Stimulated activated CD4-positive, alpha-beta T cell treated with anti-CD3 and anti-CD28 coated beads, Interleukin-4, amount 100 ng/mL, for 48 hours (primary cell): ENCODE measurements at places on chromosomes 5 and 9.

- no peak for DNase-seq
Measured at GRCh38 chr5:88875341-88876234, 7.4 kb downstream of the MEF2C start.

DNA sequence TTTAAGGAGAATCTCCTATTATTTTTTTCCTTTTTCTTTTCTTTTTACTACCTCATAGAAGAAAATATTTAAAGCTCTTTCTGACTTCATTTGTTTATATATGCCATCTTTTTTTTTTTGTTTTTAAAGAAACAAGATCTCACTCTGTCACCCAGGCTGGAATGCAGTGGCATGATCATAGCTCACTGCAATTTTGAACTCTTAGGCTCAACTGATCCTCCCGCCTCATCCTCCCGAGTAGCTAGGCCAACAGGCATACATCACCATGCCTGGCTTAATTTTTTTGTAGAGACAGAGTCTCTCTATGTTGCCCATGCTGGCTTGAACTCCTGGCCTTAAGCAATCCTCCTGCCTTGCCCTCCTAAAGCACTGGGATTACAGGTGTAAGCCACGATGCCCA is 59.5 kb downstream of the LNPEP start:
- no peak for DNase-seq

DNA sequence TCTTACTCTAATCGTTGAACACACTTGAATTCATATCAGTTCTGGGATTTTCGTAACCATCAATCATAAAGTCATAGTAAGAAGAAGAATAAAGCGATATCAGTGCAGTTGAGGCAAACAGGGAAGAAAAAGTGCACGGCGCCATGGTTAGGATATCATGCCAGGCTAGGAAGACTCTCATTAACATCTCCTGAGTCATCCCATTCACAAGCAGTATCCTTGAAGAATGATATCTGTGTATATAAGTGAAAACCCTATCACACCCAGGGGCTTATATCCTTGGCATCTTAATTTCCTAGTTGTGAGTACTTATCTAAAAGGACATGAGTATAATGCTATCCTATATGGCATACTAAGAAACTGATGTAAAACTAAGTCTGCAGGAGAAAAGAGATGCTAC is 38.6 kb downstream of the NFIB start:
- no peak for DNase-seq

- no peak for DNase-seq
Measured at GRCh38 chr5:69288069-69288468, 44.5 kb downstream of the CCDC125 start.

- no peak for DNase-seq
Measured at GRCh38 chr9:70784456-70784855, 337.0 kb downstream of the TRPM3 start.

DNA sequence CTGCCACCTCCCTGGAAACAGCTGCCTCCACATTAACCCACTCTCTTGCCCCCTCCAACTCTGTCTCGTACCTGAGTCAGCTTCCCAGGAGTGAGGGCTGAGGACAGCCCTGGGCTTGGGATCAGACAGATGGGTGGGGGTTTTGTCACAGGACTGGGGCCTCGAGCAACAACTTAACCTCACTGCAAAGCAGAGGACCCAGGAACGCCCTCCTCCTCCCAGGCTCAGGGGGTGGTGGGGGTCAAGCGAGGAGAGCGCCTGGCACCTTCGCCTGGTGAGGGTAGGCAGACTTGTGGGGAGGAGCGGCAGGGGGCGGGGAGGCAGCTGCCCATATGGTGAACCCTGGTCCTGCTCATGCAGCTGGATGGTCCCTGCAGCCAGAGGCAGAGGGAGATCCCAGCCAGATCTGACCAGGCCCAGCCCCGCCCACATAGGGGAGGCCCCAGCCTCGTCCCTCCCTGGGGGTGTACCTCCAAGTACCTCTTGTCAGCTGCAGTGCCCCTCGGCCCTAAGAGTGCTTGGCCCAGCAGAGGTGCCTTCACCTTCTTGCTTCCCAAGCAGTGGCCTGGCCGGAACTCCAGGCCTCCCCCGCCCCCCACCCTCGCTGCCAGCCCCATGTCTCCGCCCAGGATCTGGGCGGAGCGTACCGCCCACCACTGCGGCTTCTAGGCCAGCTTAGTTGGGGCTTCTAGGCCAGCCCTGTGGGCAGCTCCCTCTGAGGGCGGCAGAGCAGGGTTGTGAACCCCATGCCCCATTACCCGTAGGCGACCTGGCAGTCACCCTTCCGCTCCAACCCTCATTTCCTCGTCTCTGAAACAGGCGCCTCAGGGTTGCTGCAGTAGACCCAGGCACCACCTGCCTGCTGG is at the start of gene SARDH:
Gene SARDH (minus strand): TSS at position 579 of the 866 bp plus-strand sequence. CDS start 4,179 bp downstream, outside the sequence.
- peak; percentile 24 for DNase-seq

DNA sequence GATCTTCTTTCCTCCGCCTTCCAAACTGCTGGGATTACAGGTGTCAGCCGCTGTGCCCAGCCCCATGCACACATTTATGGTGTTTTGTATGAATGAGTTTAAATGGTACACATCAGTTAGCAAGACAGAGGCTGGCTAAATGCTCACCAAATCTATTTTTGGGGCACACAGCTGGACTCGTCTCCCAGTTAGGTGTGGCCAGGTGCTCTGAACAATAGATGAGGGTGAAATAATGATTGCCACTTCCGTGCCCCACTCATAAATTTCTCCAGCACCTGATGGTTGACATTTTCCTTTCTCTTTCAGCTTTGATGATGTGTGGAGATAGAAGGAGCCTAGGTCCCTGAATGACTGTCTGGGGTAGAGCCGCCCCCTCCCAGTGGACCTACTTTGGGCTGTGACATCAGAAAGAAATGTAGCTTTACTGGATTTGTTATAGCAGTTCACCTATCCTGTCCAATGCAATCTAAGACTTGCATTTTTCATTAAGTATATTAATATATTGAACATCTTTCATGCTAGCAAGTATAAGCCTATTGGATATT is 8.6 kb upstream of the RAPGEF1 start:
- DNase-seq, result no peak

GRCh38 chr5:57488215-57488955 is 5.8 kb upstream of the ACTBL2 start:
- no peak for DNase-seq

GRCh38 chr9:126586236-126586635 is 27.5 kb upstream of the LMX1B start:
- no peak for DNase-seq

DNA sequence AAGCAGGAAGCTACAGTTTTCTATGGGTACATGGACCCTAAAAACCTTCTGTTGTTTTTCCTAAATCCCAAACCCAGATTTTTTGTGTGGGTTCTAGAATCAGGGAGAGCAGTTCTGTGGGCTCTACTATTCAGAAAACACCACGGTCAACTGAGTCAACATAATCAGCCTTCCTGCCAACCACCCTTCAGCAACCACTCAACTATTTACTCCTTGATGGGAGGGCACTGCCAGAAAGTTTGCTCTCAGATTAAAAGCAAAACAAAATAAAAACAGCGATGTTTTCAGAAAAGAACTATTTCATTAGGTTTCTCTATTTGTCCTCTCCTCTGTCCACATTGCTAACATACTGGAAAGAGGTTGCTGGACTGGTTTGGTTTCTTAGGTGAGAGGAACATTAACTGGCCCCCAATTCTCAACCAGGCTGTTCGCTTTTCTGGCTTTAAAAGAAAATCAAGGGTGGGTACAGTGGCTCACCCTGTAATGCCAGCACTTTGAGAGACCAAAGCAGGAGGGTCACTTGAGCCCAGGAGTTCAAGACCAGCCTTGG is 72.3 kb downstream of the GCNT1 start:
- no peak for DNase-seq

- DNase-seq, result no peak
Measured at GRCh38 chr9:90504486-90504885, 138.1 kb downstream of the DIRAS2 start.

- no peak for DNase-seq
Measured at GRCh38 chr5:38790891-38791290, 54.9 kb upstream of the OSMR start.

DNA sequence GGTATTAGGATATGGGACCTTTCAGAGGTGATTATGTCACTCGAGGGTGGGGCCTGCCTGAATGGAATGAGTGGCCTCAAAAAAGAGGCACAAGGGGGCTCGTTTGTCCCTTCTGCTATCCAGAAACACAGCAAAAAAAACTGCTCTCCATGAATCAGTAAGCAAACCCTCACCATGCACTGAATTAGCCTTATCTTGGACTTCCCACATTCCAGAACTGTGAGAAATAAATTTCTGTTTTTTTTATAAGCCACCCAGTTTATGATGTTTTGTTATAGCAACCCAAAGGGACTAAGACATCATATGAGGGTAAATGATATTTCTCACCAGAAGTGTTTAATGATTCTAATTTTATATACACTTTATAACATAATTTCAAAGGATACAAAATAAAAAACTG is 476.6 kb upstream of the EDIL3 start:
- DNase-seq, result no peak

- no peak for DNase-seq
Measured at GRCh38 chr9:76526026-76526425, 67.0 kb downstream of the GCNT1 start.

- no peak for DNase-seq
Measured at GRCh38 chr5:56475689-56476486, 242.8 kb upstream of the ANKRD55 start.

DNA sequence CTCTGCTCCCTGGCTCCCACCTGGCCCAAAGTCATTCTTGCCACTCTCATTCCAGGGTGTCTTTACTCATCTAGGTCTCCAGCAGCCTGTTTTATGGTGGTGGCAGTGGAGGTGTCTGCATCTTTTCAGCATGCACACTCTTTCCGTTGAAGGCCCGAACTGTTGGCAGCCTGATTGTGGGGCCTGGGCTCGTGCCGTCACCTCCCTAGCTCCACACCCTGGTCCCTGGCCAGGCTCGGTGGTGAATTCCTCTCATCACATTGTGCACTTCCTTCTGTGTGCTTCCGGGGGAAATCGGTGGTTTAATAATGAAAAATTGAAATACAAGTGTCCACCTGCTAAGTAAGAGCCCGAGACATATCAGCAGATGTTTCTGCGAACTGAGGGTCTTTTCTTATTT is 214.3 kb downstream of the TRIO start:
- no peak for DNase-seq
